ENCODE measurements at places on chromosomes 4 and X. TPM values are rescaled to one million over a fixed set of nuclear protein-coding genes. Genes with fewer than 3 reads are reported as not detected.

Gene MTNR1A
- 2.6 TPM for total RNA-seq

Gene MMRN1
- total RNA-seq, result 1.7 TPM

Gene ARAP2
- total RNA-seq, result 11.6 TPM

Gene ZNF81
- total RNA-seq, result 12.2 TPM

Gene ZNF732
- 2.2 TPM for total RNA-seq

Gene CNOT6L
- total RNA-seq, result 42.4 TPM

Gene TLR10
- 1.7 TPM for total RNA-seq

Gene ZCCHC18
- total RNA-seq, result 5.1 TPM

Gene P2RY10
- not detected for total RNA-seq

Gene GLOD5
- not detected for total RNA-seq

Gene NFXL1
- total RNA-seq, result 39.6 TPM

Gene DCAF12L2
- 1.1 TPM for total RNA-seq

Data from progenitor cell of endocrine pancreas (in vitro differentiated cells).